LoVo (cell line): ENCODE measurements at places on chromosomes 3 and 15.

DNA sequence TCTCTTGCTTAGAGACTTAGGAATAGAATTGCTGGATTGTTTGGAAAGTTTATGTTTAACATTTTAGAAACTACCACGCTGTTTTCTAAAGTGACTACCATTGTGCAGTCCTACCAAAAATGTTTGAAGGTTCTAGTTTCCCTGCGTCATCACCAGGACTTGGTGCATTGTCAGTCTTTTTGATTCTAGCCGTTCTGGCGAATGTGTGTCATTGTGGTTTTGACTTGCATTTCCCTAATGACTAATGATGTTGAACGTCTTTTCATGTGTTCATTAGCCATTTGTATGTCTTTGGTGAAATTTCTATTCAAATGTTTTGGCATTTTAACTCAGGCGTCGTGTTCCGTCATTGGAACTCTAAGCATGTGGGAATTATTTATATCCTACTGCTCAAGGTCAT lies 58.0 kb downstream of the CHD2 start:
- DNase-seq = no peak

- DNase-seq = peak; percentile 61
Observed at GRCh38 chr3:189941679-189942078, 179.0 kb downstream of the P3H2 start.

- no peak for DNase-seq
Observed at GRCh38 chr3:69252631-69253030, 130.2 kb upstream of the LMOD3 start.

- DNase-seq = no peak
Observed at GRCh38 chr3:12289524-12289923, 654 bp downstream of the PPARG start.

DNA sequence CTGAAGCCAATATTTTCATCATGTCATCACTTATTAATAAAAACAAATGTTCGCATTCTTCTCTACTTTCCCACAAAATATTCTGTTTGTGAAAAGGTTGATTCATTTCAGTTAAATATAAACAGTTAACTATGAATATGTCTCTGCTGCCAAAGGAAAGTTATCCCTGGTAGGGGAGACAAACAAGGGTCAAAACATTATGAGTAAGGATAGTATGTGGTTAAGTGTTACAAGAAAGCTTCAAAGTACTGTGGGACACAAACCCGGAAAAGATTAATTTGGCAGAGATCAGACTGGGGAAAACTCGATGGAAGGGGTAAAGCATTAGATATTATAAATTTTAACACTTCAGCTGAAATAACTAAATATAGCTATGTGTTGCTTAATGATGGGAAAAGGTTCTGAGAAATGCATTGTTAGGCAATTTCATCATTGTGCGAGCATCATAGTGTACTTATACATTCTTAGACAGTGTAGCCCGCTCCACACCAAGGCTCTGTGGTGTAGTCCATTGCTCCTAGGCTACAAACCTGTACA lies 436.5 kb upstream of the TBL1XR1 start:
- no peak for DNase-seq

DNA sequence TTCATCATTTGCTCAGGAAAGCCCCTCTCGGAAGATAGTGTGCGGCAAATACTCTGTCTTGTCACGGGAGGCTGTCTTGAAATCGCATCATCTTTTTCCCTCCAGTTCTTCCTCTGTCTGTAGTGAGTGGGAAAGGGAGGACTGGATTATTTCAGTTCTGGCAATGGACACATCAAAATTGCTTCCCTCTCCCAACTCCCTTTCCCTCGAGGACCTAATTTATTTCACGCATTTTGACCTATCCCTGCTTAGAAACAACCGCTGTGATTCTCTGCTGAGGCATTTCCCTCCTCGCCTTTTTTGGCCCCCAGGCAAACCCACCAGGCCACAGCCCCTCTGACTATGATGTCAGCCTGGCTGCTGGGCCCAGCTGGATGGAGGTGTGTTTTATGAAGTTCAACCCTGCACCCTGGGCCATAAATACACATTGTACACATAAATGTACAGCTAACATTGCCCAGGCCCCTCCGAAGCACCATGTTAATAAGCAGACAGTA lies 138.7 kb upstream of the LRTM1 start:
- no peak for DNase-seq

DNA sequence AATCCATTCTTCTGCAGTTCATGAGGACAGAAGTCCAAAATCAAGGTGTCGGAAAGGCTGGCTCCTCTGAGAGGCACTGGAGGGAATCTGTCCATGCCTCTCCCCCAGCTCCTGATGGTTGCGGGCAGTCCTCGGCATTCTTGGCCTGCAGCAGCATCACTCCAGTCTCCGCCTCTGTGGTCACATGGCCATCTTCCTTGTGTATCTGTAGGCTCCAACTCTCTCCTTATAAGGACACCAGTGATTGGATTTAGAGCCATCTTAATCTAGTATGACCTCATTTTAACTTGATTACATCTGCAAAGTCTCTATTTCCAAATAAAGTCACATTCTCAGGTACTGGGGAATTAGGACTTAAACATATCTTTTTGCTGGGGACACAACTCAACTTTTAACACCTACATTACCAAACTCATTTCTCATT lies 56.0 kb upstream of the FLNB start:
- no peak for DNase-seq

GRCh38 chr3:163538387-163538786 lies 1539.9 kb downstream of the SI start:
- DNase-seq = no peak

DNA sequence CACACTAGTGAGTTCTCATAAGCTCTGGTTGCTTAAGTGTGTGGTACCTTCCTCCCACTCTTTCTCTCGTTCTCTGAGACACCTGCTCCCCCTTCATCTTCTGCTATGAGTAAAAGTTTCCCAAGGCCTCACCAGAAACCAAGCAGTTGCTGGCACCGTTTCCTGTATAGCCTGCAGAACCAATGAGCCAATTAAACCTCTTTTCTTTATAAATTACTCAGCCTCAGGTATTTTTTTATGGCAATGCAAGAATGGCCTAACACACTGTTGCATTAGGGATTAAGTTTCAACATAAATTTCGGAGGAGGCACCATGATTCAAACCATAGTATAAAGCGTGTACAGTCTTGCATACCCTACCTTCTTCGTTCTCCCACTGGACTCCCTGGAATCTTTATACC lies 252.3 kb upstream of the CHRM5 start:
- no peak for DNase-seq

- no peak for DNase-seq
Observed at GRCh38 chr3:53545310-53545995, 51.0 kb downstream of the CACNA1D start.

GRCh38 chr3:72041076-72041475 lies 256.1 kb upstream of the PROK2 start:
- DNase-seq = no peak

DNA sequence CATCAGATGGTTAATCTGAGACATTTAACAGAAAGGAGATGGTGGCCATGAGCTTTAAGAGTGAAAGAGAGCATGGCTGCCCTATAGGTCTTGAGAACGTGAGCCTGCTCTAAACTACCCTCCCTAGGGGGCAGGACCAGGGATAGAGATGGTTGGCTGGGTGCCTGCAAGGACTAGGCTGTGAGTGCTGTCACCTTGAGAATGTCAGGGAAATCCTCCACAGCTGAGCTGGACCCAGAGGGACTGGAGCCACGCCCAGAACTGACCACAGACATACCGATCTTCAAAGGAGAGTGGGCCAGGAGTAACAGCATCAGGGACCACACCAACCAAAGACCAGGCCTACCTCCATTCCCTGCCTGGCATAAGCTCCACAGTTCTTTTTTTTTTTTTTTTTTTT lies 53.6 kb upstream of the UBE2E1 start:
- peak; percentile 34 for DNase-seq

- DNase-seq = no peak
Observed at GRCh38 chr15:80957556-80957955, 32.1 kb downstream of the MESD start.

DNA sequence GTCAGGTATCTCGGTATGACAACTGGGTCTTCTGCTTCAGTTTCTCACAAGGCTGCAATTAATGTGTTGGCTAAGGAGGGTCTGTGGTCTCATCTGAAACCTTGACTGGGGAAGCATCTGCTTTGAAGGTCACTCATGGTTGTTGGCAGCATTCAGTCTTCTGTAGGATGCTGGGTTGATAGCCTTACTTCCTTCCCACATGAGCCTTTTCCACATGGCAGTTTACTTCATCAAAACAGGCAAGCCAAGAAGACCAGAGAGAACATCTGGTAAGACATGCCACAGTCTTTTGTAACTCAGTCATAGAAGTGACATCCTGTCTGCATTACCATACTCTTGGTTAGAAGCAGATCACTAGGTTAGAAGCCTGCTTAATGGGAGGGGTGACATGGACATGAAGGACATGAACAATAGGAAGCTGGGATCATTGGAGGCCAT lies 49.5 kb downstream of the CMC1 start:
- DNase-seq = no peak

GRCh38 chr3:148269816-148270215 lies 427.9 kb upstream of the AGTR1 start:
- no peak for DNase-seq

GRCh38 chr15:45743426-45744235 lies 108.8 kb downstream of the SQOR start:
- DNase-seq = no peak

- DNase-seq = no peak
Observed at GRCh38 chr3:189101594-189101993, 70.2 kb upstream of the TPRG1 start.

DNA sequence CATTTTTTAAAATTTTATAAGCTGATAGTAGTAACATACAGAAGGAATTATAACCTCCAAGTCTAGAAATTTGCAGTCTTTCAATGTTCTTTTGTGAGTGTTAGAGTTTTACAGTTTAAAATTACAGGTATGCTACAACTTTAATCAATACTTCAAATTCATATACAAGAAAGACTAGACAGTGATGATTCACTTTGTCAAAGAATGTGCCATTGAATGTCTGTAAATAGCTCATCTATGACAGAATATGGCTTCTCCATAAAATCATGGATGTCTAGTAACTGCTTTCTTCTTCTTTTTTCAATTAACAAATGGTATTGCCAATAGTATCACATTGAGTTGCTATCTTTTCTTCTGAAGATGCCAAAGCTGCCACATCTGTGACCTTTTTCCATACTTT lies 4.1 kb upstream of the TSC22D2 start:
- DNase-seq = no peak

DNA sequence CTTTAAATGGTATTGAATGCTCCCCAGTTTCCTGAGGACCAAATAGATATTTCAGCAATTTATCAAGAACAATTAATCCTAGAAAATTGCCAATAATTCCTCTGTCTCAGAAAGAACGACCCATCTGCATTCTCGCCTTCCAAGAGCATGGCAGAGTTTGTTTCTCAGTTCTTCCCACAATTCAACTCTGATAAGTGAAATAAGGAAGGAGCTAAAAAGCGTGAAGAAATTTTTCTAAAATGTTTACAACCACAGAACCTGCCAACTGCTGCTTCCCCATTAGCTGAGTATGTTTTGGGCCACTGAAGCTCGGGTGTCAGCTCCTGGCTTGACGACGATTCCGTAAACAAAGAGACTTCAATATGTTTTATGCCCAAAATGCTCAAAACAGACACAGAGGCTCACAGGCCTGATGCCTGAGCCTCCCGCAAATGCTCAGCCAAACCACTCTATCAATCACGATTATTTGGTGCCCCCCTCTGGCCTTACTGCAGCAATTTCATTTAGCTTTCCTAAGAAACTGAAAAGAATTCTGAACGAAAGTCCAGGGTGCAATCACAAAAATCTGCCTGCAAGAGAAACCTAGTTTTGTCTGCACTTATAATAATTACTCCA lies 259.2 kb upstream of the CCDC54 start:
- DNase-seq = no peak

DNA sequence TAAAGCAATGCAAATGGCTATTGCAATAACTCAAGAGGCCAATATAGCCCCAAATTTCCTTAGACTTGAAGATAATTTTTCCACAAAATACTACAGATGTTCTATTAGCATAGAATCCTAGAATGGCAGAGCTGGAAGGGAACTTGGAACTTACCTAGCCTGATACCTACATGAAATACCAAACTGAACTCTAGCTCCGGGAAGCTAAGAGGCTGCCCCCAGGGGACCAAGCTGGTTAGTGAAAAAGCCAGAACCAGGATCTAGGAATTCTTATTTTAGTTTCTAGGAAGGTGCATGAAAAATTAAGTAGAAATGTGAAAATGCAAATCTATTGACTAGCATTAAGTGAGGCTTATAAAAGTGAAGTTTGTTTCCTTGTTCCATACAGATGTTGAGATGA lies 256.0 kb upstream of the CBLB start:
- no peak for DNase-seq

GRCh38 chr3:77915336-77915735 lies 875.4 kb downstream of the ROBO2 start:
- no peak for DNase-seq
